ENCODE measurements at places on chromosomes 2 and 18.

GRCh38 chr2:79112269-79112668 is 8.0 kb upstream of the REG1A start:
- DNase-seq = no peak

DNA sequence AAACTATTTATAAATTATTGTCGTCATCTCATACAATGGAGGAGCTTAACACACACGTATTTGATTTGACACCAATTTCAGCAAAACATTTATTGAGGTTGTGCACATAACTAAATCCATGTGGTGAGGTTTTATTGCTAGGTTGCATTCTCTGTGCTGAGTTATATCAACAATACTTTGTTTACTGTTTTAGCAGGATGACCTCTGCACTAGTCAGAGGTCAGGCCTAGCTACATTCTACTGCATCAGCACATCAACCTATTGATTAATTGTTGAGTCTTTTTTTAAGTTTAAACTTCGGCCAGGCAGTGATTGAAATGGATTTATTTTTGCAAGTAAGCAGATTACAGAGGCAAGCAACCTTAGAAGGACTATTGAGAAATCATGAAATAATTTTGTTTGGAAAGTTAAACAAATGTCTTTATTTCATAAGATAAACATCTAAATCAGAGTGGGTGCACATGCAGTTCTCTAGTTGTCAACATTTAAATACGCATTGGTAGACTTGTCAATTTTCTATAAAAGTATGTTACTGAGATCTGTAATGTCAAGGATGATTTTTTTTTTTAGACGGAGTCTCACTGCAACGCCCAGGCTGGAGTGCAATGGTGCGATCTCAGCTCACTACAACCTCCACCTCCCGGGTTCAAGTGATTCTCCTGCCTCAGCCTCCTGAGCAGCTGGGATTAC is 75.2 kb upstream of the CD28 start:
- DNase-seq = no peak

- no peak for DNase-seq
Observed at GRCh38 chr2:137493261-137493660, 471.0 kb upstream of the HNMT start.

DNA sequence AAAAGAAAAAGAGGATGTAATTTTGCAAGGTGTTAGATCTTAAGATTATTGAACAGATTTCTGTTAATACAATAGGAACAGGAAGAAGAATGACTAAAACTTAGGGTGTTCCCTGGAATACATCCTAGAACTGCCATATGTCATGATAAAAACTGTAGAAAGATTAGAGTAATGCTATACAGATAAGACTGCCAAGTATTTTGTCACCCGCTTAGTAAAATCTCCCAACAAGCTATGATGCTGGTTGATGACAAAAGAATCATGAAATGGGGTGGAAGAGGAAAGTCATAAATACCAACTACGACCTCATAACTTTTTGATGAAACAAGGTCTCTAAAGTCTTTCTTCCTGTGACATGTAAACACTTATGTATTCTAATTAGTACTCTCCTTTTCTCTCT is 163.6 kb upstream of the COL3A1 start:
- DNase-seq = no peak

DNA sequence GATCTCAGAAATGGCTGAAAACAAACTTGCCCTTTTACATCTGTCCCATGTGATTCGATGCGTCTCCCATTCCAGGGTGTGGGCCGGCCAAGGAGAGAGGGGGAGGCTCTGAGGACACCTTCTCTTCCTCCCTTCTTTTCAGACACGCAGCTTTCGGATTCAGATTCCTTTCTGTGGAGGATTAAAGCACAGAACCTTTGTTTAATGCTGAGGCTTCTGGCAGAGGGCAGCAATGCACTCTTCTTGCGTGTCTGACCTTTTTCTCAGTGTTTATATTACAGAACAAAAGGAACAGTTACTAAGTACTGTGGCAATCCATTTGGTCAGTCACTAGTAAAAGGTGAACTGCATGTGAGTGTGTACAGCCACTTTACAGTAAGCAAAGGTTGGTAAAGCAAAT is 268.9 kb upstream of the CCDC68 start:
- DNase-seq = no peak

DNA sequence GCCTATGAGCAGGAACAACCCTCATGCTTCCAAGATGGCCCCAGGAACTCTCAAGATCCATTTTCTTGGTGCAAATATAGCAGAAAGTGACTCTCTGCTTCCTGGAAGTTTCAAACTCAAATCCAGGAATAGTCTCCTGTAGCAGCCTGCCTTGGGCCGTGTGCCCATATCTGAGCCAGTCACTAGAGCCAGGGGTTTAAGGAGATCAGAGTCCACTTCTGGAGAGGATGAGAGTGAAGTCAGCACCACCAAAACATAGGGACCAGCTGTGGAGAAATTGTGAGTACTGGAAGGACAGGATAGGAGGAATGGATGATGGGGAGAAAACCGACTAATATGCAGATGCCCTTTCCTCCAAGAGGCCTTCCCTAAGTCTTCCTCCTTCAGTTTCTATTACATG is 33.2 kb downstream of the PSD4 start:
- no peak for DNase-seq

DNA sequence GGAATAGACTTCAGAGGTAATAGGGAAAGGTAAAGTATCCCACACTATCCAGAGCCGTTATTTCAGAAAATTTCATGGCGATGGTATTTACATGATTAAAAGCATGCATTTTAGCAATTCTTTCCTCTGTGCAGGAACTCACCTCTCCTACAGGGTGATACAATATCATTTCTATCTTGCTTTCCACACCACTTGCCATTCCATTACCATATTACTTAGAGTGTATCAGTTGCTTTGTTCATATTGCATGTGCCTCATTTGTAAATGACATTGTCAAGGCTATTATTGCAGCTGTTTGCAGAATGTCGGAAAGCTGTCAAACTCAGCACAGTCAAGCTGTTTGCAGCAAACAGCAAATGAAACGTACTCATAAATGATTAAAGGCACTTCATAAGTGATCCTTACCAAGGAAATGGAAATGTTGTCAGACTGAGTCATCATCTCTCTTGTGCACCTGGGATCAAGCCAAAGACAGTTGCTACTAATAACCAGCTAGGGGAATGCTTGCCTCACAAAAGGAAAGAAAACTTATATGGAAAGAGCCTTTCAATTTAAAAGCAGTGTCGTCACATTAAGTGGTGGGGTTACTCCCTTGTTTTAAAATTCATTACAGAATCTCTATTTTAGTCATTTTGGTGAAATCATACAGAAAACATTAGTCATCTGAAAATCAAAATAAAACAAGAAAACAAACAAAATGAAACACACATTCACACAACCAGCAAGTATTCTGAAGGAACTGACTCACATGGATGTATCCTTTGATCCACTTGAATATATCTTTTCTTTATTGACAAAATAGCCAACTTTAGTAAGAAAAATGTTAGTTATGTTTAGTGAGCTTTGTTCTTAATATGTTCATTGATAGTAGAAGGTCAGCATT is 1064.1 kb upstream of the CNTNAP5 start:
- DNase-seq = no peak

DNA sequence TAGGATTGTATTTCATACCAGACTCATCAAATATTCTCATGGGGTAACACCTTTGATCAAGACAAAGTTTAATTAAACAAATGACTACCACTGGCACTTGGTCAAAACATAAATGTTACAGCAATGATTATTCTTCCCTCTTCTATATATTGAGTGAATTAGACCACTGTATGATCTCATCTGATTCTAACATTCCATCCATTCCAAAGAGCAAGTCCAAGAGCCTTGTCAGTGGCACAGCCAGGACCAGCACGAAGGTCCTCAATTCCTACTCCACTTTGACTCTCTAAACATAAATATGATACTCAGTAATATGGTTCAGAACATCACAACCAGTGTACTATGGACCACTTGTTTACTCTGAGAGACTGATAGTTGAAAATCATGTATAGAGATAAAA is 86.4 kb downstream of the AP1S3 start:
- no peak for DNase-seq

- no peak for DNase-seq
Observed at GRCh38 chr2:185373229-185373628, 365.4 kb upstream of the FSIP2 start.

DNA sequence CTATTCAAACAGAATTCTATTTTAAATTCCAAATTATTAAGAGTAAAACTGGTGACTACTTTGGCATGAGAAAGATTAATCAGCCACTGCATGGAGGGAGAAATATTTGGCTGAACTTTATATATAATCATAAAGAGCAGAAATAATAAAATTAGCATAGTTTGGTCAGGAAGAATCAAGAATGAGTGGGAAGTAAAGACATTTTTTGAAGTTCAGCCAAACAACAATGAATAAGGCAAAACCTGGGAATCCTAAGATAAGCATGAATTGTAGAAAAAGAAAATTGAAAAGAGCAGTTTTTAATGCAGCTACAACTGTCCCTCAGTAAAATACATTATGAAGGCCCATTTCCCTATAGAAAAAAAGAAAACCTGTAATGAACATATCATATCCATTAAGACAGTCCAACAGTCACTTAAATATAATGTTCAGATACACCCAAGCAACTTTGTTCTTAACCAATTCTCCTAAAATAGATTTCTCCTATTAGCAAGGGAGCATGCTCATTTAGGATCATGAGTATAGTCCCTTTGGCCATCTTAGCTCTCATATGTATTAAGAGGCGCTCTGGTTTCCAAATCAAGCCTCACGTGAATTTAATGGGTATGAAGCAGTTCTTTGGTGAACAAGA is 6.5 kb downstream of the TMEM17 start:
- peak; percentile 78 for DNase-seq

- DNase-seq = no peak
Observed at GRCh38 chr2:161415987-161416707, at the start of gene TBR1. TBR1 (plus strand) TSS chr2:161416297; CDS start chr2:161416411, 114 bp downstream.

- no peak for DNase-seq
Observed at GRCh38 chr2:152513681-152514080, 178.7 kb downstream of the FMNL2 start.

- DNase-seq = no peak
Observed at GRCh38 chr18:48854780-48855179, 96.0 kb downstream of the SMAD7 start.

DNA sequence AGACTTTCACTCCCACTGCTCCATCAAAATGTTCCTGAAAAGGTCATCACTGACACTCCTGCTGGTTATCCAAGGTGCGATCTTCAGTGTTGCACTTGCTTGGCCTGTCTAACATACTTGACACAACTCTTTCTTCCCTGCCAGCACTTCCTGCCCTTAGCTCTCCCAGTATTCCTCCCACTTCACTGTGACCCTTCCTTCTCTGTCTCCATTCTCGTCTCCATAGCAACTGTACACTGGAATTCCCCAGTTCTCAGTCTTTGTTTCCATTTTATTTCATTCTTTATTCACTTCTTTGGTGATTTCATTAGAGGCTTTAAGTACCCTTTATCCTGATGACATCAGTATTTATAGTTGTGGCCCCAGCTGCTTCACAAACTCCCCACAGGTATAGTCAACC is 333.0 kb downstream of the IRS1 start:
- DNase-seq = no peak

GRCh38 chr2:120365236-120365793 is 19.4 kb downstream of the INHBB start:
- DNase-seq = no peak

DNA sequence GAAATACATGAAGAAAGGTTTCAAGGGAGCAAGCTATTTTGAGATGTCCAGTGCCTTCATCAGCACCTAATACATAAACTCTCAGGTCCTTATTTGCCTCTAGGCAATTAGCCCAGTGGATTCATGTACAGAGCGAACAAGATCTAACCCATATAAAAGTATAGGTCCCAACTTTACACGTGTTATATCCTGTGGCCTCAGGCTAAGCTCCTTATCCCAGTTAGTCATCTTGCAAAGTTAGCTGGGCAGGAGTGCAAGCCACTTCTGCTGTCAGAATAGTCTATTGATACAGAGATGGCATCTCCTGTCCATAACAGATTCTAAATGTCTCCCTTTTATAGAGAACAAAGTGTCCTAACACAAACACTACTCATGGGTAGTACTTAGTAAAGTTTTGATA is 203.9 kb upstream of the PIK3C3 start:
- no peak for DNase-seq

DNA sequence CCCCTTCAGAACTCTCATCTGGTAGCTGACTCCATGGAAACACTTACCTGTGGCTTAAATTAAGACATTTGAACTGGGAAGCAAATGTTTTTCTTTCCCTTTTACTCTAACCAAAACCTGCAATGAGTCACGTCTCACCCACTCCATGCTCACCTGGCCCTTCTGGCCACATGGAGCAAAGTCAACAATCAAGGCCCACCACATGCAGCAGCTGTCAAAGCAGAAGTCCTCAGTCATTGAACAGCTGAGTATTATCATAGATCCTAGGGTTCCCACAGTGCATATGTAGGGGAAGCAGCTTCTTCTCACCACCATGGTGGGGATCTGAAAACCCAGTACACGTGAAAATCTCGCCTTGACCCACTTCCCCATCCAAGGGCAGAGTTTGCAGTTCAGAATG is 12.3 kb upstream of the MEP1B start:
- DNase-seq = no peak

DNA sequence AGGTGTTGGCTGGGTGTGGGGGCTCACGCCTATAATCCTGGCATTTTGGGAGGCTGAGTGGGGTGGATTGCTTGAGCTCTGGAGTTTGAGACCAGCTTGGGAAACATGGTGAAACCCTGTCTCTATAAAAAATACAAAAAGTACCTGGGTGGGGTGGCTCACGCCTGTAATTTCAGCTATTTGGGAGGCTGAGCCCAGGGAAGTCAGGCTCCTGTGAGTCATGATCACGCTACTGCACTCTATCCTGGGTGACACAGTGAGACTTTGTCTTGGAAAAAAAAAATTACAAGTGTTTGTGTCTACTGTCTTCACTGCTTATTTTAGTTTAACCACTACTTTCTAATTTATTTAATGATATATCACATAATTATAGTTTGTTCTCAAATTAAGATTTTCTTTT is 62.7 kb upstream of the DOCK10 start:
- DNase-seq = no peak

DNA sequence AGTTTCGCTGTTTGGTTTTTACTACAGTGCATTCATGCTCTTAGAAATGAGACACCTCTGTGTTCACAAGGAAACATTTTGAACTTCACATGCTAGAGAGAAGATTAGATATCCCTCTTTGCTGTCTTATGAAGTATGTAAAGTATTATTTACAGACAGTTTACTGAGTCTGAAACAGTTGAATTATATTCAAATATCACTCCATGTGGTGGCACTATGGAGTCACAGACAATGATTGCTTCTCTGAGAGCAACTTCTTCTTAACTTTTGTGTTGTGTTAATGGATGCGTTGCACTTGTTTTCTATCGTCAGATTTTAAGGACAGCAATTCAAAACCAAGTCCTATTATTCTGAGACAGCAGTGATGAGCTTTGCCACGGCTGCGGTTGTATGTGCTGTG is 823.6 kb downstream of the GALR1 start:
- no peak for DNase-seq

Measured in hematopoietic multipotent progenitor cell treated with erythropoietin and hydrocortisone succinate and interleukin-3 and kit ligand, for 8 days (in vitro differentiated cells).